ENCODE measurements at places on chromosomes 2 and 18.
A peak's percentile ranks its signal among the peaks of the same experiment; 100 is the strongest.

DNA sequence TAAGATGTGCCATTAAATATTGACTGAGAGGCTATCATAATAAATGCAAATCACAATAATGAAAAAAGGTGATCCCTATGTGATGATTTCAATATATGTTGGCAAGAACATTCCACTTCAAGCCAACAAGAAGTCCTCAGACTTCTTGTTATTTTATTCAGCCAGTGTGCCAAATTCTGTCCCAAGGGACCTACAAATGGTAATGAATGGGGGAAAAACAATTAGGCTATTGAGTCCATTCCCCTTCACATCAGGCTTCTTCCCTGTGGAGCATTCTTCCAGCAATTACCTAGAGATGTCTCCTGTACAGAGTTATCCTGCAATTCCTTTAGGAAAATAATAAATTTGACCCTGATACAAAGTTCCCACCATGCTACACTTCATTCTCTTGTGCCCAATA lies 144.4 kb downstream of the PIEZO2 start:
- DNase-seq: no peak

GRCh38 chr2:176106581-176107539 lies at the start of gene HOXD11:
TSS of gene HOXD11 (plus strand) at chr2:176107280. CDS start at chr2:176107356, 76 bp downstream.
- DNase-seq: peak; percentile 66

- no peak for DNase-seq
Observed at GRCh38 chr2:202521470-202521869, 113.3 kb upstream of the FAM117B start.

GRCh38 chr2:64789466-64790320 lies 136.0 kb upstream of the SERTAD2 start:
- no peak for DNase-seq

DNA sequence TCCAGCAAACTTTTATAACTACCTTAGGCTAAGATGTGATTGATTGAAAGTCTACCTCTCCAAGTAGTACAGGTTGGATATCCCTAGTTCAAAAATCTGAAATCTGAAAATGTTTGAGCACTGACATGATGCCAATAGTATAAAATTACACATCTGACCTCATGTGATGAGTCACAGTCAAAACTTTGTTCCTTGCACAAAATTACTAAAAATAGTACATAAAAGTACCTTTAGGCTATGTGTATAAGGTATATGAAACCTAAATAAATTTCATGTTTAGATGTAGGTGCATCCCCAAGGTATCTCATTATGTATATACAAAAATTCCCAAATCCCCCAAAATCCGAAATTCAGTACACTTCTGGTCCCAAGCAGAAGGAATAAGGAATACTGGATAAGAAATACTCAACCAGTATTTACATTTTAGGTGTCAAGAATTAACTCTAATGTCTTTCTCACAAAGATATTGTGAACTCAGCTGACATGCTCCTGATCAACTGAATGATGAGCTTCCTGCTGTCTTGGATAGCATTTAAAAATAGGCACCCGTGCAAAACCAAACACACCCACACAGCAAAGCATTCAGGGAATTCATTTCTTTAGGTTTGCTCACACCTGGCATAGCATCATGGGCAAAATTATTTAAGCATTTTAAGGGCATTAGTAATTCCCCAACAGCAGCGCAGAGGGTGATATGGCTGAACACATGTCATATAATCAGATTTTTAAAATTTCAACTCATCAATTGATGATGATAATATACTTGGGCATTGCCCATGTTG lies 497.4 kb upstream of the MEIS1 start:
- no peak for DNase-seq

DNA sequence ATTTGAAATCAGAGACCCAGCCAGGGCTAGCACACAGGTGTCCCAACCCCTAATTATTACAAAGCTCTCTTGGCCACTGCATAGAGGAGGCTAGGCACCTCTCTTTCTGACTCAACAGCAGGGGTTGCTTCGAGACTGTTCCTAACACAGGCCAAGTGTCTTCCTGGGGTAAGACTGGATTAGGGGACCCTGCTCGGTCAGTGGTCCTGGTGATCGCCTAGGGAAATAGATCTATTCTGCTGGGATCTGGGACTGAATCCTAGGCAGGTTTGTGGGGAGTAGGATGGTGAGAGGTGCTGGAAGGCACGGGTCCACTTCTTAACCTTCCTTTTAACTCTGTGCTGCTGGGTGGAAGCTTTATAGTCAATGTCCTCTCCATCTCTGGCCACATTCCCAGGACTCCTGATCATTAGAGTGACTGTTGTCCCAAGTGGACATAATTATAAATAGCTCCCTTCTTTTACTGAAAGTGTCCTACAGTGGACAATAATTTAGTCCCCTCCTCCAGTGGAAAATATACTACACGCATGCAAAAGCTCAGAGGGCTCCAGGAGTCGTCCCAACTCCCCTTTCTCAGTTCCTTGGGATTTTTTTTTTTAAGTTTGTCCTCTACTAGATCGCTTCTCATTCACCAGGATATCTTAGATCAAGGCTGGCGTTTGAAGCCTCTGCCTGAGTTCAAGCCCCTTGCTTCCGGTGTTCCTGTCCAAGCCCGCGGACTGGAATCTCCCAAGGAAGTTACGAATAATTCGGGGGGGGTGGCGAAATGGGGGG lies 1.3 kb upstream of the TRIB2 start:
- DNase-seq: no peak

- peak; percentile 72 for DNase-seq
Observed at GRCh38 chr2:235779444-235779896, 285.6 kb downstream of the AGAP1 start.

DNA sequence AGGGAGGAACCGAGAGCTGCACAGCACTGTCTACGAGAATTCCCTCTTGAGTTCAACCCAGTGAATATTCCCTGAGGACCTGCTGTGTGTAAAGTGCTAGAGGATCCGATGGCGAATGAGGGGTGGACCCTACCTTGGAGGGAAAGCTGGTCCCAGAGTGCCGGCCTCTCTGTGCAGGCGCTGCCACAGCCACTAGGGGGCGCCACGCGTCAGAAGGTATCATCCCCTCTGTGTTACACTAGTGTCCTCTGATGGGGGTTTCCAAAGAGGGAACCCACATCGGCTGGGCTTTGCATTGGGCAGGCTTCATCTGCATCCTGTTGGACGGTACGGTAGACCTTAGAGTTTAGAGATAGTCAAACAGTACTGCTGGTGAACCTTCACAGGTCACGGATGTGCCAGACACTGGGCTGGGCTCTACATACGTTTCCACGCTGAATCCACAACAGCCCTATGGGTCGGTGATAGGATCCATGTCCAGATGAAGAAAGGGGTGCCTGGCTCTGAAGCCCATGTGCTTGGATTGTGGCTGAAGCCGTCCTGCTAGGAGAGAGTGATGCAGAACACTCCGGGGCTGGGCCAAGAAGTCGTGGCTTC lies 39.0 kb downstream of the COA5 start:
- DNase-seq: peak; percentile 57

DNA sequence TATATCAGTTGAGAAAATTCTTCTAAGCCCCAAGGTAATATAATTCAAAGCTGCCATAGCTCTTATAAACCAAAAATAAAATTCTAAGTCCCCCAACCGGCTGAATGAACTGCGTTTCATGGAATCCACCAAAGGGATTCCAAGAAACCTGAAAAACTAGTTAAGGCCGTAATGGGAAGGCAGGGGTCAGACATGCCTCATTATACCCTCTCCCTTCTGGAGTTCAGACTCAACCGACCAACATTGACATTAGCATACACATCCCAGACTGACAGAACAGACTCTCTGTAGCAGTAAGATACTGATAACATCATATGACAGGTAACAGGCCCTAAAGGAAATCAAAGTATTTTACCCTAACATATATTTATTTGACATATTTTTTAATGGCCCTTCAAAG lies 31.4 kb upstream of the PHLPP1 start:
- no peak for DNase-seq

- no peak for DNase-seq
Observed at GRCh38 chr18:54031243-54031642, 193.2 kb downstream of the MBD2 start.

GRCh38 chr2:120499784-120500495 lies 154.0 kb downstream of the INHBB start:
- DNase-seq: no peak

- DNase-seq: no peak
Observed at GRCh38 chr18:49161627-49162026, 210.9 kb upstream of the SMAD7 start.

GRCh38 chr18:29326214-29326613 lies 1149.3 kb upstream of the CDH2 start:
- DNase-seq: no peak

- DNase-seq: no peak
Observed at GRCh38 chr2:138470941-138471340, 30.6 kb upstream of the SPOPL start.

GRCh38 chr2:83757329-83757728 lies 701.8 kb downstream of the SUCLG1 start:
- no peak for DNase-seq

DNA sequence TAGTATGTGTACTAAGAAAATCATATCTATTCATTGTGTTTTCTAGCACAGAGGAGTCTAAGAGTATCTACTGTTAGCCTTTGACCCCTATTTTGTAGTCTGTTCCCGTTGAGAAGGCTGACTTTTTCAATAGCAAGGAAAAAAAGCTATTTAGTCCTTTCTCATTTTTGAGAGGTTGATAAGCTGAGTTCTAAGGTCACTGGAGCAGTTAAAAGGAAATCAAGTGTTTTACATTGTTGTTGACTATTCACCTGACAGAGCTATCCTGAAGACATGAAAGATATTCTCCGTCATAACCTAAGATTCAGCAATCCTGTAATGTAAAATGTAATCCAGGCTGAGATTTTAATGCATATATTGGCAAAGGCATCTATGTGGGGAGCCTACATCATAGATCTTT lies 280.3 kb upstream of the NRP2 start:
- DNase-seq: no peak

All from transverse colon (tissue), 4 donors.